ENCODE measurements at places on chromosomes 11 and 22.

DNA sequence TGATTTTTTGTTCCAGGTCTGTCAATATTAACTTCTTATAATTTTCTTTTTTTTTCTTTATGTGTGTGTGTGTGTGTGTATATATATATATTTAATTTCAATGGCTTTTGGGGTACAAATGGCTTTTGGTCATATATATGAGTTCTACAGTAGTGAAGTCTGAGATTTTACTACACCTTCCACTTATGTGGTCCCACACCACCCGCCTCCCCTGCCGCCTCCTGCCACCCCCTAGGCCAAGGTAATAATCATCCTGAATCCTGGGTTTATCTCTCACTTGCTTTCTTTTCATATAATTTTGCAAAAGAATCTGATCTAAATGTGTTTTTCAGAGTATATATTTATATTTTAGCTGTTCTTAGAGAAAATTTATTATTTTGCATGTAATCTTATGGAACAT is 11.1 kb downstream of the NEAT1 start:
- DNase-seq = no peak

GRCh38 chr22:44192098-44192815 is 11.5 kb downstream of the PARVG start:
- DNase-seq = no peak

GRCh38 chr22:21907638-21908522 is 40.4 kb upstream of the MAPK1 start:
- no peak for DNase-seq

DNA sequence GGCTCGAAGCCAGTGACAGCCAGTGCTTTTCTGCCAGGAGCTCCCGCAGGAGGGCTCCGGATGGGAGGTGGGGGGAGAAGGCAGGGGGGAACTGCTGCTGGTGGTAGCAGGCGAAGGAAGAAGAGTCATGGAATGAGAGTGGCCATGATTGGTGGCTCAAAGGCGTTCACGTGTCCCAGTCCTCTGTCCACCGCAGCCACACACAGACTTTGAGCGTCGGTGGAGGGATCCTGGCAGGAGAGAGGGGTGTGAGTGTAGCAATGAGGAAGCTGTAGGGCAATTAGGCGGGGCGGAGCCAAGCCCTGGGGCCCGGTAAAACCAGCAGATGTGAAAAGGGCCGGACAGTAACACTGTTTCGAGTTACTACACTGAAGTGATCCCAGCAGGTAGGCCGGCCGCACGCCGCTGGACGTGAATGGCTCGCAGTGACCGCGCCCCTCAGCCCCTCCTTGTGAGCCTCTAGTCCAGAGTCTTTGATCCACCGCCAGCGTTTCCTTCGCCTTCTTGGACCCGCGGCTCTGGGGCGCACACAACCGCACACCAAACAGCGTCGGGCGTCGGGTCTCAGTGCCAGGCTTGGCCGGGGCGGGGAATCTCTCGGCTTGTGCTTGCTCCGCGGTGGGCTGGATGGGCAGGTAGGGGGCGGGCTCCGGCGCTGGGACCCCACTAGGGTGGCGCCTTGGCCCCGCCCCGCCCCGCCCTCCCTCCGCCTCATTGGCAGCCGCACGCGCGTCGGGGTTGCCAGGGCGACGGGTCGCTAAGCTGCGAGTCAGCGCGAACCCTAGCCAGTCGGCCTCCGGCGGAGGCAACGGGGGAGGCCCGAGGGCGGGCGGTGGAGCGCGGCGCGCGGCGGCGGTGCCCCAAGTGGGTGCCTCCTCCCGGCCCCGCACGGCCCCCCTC is at the start of gene LRRC10B:
Gene LRRC10B, plus strand, starts transcription at position 788 of the 900 bp plus-strand sequence. CDS start 250 bp downstream, outside the sequence.
- DNase-seq = no peak

DNA sequence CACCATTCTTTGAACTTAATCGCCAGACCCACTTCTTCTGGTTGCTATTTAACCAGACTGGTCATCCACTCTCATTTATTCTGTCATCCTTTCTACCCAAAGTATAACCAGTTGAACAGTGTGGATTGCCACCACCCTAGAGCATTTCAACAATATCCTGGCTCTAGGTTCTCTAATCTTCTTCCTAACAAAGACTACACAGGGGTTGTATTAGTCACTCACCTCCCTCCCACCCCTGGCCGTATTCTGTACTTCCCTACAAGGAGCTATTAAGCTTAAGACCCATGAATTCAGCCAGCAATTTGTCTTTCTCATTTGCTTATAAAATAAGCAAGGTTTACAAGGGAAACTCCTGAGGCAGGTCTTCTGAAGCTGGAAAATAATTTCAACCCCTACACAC is 46.9 kb upstream of the CEP126 start:
- DNase-seq = no peak

DNA sequence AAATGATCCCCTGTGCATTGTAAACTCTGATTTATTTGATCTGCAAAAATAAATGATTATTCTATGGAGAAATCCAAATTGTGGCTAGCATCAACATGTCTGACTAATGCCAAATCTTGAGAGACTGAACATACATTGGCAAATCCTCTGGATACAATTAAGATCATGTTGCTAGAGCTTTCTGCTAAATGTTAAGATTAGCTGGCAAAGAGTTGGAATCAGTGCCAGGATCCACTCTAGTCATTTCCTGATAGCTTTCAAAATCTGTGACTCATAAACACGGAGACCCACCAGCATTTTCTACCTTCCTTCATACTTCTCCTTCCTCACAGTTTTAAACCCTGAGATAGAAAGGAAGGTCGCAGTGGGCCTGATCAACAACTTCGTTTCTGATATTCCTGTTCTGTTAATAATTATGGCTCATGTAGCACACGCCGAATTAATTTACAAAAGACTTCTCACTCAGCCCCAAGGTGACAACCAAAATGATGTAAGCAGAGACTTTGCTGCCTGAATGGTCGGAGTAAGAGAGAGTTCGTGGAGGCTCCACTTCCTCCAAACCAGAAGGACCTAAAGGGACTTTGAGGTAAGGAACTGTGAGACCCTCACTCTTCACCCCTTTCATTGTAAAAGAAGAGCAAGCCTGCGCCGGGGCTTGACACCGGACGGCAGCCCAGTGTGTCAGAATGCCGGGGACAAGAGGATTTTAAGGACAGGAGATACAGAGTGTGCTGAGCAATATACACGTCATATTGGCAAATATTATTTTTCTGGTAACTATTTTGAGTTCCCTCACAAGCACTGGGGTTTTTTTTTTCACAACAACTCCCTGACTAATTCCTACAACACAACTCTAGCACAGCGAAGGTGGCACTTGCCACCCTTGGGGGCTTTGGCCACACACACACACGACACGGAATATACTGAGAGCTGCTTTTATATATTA is 42.0 kb downstream of the SERPINH1 start:
- no peak for DNase-seq

GRCh38 chr11:92751594-92751993 is 217.9 kb upstream of the MTNR1B start:
- DNase-seq = no peak

GRCh38 chr11:65810046-65810868 is 23.4 kb downstream of the OVOL1 start:
- DNase-seq = no peak

GRCh38 chr11:47418454-47419259 is 7.6 kb downstream of the PSMC3 start:
- DNase-seq = no peak

GRCh38 chr22:17941471-17942406 is 82.6 kb downstream of the MICAL3 start:
- no peak for DNase-seq
